ENCODE measurements at places on chromosomes 11 and 22.
A peak's percentile ranks its signal among the peaks of the same experiment; 100 is the strongest.

- no peak for DNase-seq
Observed at GRCh38 chr11:69892237-69892985, 73.2 kb upstream of the FGF3 start.

DNA sequence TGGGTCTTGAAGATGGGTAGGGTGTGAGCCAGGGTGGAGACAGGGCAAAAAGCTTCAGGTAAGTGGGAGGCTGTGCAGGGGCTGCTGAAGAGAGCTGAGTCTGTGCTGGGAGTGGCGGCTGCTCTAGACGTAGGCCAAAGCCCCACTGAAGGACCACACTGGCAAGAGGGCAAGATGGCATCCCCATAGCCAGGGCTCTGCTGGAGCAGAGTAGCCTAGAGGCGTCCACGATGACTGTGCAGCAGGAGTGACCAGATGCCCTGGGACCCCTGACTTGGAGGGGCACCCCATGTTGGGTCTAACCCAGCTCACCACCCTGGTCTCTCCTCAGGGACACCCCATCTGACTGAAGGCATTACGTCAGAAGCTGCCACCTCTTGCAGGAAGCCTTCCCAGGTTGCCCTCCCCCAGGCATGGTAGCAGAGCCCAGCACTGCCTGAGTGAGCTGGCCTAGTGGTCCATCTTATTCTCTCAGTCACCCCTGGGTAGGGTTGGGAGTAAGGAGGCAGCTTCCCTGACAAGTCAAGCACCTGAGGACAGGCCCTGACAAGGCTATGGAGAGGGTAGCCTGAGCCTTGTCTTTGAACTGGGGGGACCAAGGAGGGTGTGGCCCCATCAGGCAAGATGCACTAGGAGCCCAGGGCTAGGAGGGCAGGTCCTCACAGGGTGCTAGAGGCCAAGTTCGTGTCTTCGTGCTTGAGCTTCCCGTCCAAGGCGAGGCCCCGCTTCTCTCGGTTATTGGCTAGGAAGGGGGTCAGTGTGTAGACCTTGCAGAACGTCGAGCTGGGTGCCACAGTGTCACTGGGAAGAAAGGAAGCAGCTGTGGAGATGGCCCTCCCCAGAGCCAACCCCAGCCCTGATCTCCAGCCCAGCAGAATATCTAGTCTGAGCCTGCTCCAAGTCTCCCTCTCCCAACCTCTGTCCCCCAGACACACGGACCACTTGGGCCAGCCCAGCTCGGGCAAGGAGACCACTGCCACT is 33.1 kb downstream of the TPBGL start:
- DNase-seq = no peak

DNA sequence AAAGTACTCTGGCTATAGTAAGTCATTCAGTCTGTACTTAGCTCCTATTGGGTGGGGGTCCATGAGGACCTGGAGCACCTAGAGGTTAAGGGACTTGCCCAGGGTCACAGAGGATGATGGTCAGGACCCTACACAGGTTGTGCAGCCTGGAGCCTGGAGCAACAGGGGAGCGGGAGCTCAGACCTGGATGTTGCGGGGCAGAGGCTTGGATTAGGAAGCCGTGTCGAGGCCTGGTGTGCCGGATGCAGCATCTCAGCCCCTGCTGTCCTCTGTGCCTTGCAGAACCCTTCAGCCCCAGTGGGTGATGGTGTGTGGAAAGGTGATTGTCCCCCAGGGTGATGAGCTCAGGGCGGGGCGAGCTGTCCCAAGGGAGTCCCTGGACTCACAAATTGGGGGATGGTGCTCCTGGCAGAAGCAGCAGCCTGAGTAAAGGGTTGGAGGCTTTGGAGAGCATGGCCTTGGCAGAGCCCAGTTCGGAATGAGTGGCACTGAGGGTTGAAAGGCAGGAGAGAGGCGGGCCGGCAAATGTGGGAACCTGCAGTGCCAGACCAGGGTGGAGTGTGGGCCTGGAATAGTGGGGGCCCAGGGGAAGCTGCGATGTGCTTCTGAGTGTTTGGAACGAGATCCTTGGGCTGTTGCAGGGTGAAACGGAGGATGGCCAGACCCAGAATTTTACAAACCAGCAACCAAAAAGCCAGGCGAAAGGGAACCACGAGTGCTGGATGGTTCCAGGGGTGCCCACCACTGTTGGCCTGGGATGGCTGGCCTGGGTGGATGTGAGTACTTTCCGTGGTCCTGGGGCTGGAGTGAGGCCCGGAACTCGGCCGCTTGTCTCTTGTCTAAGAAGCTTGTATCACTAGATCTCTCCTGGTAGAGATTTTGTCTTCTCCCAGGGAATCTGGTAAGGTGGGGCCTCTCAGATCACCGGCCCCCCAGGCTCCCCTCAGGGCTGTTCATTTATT is 2.9 kb downstream of the TPCN2 start:
- no peak for DNase-seq

GRCh38 chr11:73141309-73142127 is 600 bp downstream of the FCHSD2 start:
- DNase-seq = peak; percentile 62

GRCh38 chr11:46673713-46674462 is 26.5 kb downstream of the ARHGAP1 start:
- DNase-seq = no peak

- DNase-seq = no peak
Observed at GRCh38 chr22:23401111-23401909, 178.8 kb downstream of the IGLL1 start.

GRCh38 chr11:7525424-7525823 is 11.6 kb downstream of the PPFIBP2 start:
- no peak for DNase-seq

- no peak for DNase-seq
Observed at GRCh38 chr22:44130076-44130711, 50.5 kb upstream of the PARVG start.

DNA sequence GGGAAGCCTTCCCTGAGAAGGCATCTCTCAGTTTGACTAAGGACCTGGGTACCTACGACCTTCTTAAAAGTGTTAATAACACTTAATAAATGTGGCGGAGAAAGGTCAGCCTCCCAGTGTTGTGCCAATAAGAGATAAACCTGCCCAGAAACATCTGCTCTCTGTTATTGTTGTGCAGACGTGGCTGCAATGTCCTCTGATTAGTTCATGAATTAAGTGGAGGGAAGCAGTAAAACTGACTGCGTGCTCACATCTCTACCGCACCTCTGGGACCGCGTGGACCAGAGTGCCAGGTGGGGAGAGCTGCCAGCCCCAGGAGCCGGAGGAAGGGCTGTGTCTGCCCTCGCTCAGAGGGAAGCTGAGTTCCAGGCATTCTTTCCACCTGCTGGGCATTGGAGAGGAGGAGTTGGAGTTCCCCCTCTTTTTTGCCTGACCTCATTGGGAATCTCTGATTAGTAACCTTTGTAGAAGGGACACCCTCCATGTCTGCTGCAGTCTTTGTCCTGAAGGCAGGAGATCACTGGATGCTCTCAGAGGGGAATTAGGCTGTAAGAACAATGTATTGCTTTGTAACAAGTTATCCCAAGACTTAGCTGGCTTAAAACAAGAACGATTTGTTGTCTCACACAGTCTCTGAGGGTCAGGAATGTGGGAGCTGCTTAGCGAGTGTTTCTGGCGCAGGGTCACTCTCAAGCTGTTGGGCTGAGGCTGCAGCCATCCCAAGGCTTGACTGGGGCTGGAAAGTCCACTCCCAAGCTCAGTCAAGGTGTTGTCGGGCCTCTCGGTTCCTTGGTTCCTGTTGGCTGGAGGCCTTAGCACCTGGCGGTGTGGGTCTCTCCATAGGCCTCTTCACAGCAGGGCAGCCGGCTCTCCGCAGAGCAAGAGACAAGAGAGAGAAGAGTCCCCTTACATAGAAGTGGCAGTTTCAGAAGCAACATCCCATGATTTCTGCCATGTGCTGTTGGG is 247.6 kb upstream of the TBCEL start:
- DNase-seq = no peak

GRCh38 chr11:1643146-1643690 is 13.6 kb downstream of the KRTAP5-5 start:
- DNase-seq = no peak

DNA sequence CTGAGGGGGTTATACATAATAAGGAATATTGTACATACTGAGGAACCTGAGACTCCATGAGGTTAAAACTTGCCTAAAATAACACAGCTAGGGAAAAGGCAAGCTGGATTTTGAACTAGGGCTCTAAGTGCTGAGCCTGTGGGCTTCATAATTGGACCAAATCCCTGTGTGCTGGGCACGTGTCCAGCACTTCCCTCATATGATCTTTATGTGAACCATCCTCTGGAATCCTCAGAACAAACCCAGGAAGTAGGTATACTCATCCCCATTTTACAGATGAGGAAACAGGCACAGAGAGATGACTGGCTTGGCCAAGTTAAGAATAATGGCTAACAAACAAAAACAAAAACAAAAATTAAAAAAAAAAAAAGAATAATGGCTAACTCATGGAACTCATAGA is 14.9 kb downstream of the RTN4RL2 start:
- DNase-seq = no peak

- no peak for DNase-seq
Observed at GRCh38 chr22:30371981-30372380, 15.2 kb downstream of the CCDC157 start.

GRCh38 chr11:64448599-64449380 is 89.8 kb downstream of the RPS6KA4 start:
- DNase-seq = peak; percentile 72

GRCh38 chr11:23632293-23632692 is 772.0 kb upstream of the CCDC179 start:
- no peak for DNase-seq

- no peak for DNase-seq
Observed at GRCh38 chr11:120318906-120319305, 6.2 kb upstream of the TLCD5 start.

GRCh38 chr11:66489636-66490035 is 9.4 kb downstream of the DPP3 start:
- no peak for DNase-seq

- DNase-seq = no peak
Observed at GRCh38 chr11:77039491-77040400, 5.5 kb downstream of the B3GNT6 start.

- DNase-seq = no peak
Observed at GRCh38 chr11:9203691-9204311, 61.3 kb downstream of the DENND5A start.

GRCh38 chr11:14930369-14930768 is 38.3 kb upstream of the CYP2R1 start:
- DNase-seq = no peak

GRCh38 chr11:269146-269890 is 8.9 kb upstream of the NLRP6 start:
- peak; percentile 88 for DNase-seq

DNA sequence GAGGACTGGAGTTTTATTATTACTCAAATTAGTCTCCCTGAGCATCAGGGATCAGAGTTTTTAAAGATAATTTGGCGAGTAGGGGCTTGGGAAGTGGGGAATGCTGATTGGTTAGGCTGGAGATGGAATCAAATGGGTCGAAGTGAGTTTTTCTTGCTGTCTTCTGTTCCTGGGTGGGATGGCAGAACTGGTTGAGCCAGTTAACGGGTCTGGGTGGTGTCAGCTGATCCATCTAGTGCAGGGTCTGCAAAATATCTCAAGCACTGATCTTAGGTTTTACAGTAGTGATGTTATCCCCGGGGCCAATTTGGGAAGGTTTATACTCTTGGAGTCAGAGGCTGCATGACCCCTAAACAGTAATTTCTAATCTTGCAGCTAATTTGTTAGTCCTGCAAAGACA is 1.1 kb downstream of the OR5A2 start:
- DNase-seq = no peak

GRCh38 chr22:26822313-26822712 is 164.9 kb downstream of the MIAT start:
- DNase-seq = no peak

DNA sequence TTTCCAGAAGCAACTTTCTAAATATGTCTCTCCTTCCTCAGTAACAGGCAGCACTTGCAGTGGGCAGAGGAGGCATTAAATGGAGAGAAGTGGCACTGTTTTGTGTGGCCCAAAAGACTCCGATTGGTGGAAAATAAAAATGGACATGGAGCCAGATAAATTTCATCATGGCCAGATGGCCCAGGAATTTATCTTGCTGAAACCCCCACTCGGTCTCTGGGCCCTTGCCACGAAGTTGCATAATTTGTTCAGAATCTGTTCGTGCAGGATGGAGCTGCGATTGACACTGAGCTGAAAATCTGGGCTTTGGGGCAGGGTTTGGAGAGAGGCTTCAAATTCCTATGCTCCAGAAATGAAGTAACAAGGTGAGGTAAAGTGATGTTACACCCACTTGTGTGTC is 65.5 kb downstream of the C11orf91 start:
- DNase-seq = no peak

DNA sequence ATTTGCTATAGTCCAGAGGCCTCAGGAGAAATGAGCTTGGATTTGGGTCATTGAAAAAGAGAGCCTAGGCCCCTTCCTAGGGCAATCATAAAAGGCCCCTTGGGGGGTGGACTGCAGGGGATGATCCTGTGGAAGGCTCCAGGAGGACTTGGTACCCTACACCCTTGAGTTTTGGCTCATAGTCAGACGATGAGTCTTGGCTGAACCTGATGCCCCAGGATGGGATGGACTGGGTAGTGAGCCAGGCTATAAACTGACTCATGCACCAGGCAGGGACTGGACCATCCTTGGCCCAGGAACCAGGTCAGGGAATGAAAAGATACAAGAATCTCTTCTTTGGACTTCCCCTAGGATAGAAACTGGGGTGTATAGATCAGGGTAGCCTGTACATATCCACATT is 54.2 kb downstream of the NAV2 start:
- no peak for DNase-seq

DNA sequence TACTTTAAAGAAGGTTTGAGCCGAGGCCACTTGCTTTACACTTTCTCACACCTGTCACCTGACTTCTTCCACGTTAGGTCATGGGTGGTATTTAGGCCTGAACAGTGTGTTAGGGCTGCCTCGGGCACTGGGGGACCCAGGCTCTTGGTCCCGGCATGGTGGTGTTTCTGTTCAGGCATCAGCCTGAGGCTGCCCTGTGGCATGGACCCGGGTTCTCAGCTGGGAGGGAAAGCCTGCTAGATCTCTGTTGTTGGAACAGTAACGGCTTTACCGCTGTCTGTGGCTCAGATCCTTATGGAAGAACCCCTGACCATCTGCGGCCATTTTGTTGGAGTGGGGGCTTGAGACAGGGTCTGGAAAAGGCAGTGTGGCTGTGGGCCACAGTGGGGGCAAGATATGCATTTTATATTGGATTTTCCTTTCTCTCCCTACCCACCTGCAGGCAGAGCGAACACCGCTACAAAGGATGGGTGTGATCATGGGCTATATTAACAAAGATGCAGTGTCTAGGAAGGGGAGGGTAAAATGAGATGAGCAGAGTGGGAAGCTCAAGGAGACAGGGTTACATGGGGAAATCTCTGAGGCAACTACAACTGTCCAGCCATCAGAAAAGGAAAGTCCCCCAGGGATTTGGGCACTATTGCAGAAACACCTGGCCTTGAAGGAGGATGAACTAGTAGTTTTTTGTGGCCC is 1.6 kb upstream of the KCNJ11 start:
- DNase-seq = no peak

Measured in activated CD4-positive, alpha-beta T cell treated with anti-CD3 and anti-CD28 coated beads, Interleukin-2, Interleukin-4, amounts not matched to agents 100 ng/mL and 50 ng/mL, durations not matched to agents 16 hours and 8 hours (primary cell).